Pons (tissue), 1 donor: ENCODE measurements at places on chromosomes 5 and 9.
A peak's percentile ranks its signal among the peaks of the same experiment; 100 is the strongest.

DNA sequence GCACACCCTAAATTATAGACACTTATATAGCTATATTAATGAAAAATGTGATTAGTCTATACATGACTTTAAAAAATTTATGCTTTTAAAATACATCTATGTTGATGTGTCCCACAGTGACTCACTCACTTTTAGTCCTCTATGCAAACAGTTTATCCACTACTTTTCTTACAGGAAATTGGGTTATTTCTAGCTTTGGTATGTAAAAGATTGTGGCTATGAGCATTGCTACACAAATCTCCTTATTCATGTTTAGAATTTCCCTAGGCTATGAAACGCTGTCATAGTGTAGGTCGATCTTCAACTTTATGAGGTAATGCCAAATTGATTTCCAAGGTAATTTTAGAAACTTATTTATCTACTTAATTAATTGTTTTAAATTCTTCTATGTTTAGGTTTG is 687.4 kb downstream of the PRR16 start:
- DNase-seq, result no peak

DNA sequence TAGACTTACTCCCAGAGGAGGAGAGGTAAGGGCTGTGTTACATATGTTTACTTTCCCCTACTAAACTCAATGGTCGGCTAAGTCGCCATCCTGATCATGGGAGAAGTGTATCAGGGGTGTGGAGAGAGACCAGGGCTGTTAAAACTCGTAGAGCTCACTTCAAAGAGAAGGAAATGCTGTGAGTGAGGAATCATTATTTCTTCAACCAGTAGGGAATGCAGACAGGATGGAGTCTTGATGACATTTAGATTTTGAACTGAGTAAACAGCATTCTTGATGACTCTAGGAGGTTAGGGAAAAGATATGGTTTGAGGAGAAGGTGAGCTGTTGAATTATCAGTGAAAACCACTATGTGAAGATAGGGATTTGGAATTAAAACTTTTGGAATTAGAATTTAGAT is 17.3 kb downstream of the RECK start:
- DNase-seq, result no peak

- DNase-seq, result peak; percentile 80
These were observed 13.6 kb downstream of the OTULINL start for GRCh38 chr5:14595189-14595588.

GRCh38 chr9:120571443-120572257 is 8.3 kb downstream of the CDK5RAP2 start:
- peak; percentile 81 for DNase-seq

DNA sequence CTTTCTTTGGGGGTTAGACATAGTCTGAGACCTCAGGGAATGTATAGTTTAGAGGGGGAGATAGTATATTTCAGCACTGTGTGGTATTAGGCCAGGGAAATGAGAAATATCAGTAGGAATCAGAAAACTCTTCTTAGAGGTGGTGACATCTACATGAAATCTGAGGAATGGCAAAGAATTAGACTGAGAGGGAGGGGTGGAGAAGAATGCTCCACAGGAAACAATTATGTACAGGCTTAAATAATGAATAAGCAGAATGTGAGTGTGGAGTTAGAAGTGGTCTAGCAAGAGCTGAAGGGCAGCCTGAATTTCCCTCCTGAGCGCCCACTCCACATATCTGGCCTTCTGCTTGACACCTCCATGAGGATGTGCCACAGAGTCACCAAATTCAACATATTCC is 3.6 kb upstream of the MACIR start:
- no peak for DNase-seq

- no peak for DNase-seq
These were observed 16.7 kb upstream of the UBQLN1 start for GRCh38 chr9:83724436-83724835.
